ENCODE measurements at places on chromosomes 2 and 18.

GRCh38 chr2:219571311-219572236 is at the start of gene OBSL1:
Gene OBSL1, minus strand, starts transcription at chr2:219571539. Its CDS starts 307 bp downstream, at chr2:219571232.
- peak; percentile 94 for DNase-seq

- DNase-seq: peak; percentile 4
These were observed 5.6 kb upstream of the WDFY1 start for GRCh38 chr2:223950448-223951347.

DNA sequence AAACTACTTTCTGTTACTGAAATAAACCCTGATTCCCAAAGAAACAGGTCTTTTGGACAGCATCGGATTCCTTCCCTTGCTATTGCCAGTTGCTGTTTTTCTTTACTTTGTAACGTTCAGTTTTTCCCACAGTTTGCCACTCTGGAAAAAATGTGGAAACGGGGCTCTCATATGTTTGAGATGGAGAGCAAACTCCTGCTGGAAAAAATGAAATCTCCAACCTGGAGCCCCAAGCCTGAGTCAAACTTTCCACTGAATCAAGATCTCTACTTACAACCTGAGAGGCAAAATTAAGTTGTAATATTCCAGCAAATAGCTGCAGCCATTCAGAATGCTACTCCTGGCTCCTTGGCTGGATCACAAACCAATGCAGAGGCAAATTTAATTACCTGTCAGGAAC is 270.7 kb downstream of the SRBD1 start:
- DNase-seq: no peak

- DNase-seq: peak; percentile 90
These were observed at the start of gene UBXN2A for GRCh38 chr2:23939987-23940717. Gene UBXN2A, plus strand, starts transcription at chr2:23940463. Its CDS starts 17,852 bp downstream, at chr2:23958315.

GRCh38 chr2:109601783-109602182 is 12.0 kb downstream of the SEPTIN10 start:
- DNase-seq: no peak

DNA sequence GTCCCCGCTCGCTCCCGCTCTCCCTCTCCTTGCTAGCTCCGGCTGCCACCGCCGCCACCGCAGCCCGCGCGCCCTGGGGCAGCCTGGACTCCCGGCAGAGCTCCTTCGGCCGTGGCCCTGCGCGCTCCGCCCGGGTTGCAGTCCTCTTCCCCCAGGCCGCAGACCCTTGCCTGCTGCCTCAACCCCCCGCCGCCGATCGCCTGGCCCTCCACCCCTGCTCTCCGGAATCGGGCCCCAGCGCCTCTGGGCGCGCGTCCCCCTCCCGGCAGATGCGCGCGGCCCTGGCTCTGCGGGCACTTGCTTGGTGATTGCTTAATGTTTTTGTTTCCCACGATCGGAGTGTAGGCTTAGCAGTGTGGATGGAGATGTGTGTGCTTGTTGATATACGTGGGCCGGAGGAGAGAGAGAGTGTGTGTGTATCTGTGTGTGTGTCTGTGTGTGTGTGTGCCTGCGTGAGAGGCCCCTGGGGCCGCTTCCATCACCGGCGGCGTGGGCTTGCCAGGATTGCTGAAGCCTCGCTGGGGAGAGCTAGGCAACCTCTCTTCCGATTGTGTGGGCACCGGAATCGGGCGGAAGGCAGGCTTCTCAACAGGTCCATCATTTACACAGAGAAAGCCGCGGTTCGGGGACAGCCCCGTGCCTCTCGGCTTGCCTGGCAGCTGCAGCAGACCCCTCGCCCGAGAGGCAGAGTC is 877 bp downstream of the INHBB start:
- DNase-seq: no peak

- DNase-seq: peak; percentile 44
These were observed 154.2 kb upstream of the GATA6 start for GRCh38 chr18:22015156-22015555.

DNA sequence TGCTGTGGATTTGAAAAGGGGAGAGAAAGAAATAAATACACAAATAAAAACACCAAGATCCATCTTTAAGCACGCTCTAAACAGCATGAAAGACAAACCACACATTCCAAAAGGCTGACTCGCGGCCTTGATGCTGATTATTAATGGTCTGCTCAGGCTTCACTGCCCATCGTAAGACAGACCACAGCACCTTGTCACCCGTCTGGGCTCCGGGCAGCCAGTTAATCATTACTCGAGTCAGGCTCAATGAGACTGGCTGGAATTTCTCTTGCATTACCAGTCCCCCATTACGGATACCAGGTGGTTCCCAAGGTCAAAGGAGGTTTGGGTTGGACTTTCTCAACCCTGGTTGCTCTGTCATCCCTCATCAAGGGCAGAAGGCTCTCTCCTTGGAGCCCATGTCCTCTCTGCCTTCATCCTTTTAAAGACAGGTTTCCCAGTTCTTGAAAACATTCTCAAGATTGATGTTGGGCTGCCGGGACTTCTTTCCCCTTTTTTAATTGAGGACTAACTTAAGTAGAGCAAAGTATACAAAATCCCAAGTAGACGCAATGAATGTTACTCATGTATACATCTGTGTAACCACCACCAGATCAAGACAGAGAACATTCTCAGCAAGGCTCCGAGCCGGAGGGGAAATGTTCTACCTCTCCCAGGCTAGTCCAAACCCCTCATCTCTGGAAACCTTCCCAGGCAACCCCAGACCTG is 8.1 kb downstream of the SMAD7 start:
- no peak for DNase-seq

DNA sequence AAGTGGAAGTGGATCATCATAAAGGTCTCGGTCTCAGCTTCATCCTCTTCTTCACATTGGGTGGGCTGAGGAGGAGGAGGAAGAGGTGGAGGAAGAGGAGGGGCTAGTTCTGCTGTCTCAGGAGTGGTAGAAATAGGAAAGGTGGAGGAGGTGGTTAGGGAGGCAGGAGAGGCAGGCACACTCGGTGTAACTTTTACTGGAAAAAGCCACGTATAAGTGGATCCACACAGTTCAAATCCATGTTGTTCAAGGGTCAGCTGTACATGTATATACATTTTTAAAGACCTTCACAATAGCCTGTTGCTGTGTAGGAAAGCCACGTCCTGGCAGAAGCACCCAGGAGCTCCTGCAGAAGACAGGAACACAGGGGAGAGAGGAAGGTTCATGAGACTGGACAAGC is 110.3 kb upstream of the RAB12 start:
- DNase-seq: no peak

- DNase-seq: no peak
These were observed 36.4 kb downstream of the PXDN start for GRCh38 chr2:1707771-1708418.

- no peak for DNase-seq
These were observed 97.3 kb upstream of the CHAC2 start for GRCh38 chr2:53670331-53670730.

DNA sequence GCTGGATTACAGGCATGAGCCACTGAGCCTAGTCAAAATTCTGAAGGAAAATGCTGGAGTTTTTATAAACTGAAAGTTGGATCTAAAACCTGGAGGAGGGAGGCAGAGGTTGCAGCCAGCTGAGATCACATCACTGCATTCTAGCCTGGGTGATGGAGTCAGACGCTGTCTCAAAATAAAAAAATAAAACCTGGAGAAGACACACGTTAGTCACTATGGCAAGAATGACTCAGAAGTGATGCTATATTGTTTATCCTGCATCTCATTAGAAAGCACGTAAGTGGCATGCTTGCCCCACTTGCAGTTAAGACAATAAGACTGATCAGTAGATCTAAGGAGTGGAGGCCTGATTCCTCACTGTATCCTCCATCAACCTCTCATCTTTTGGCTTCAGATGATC is 106.6 kb upstream of the STON1 start:
- DNase-seq: no peak

DNA sequence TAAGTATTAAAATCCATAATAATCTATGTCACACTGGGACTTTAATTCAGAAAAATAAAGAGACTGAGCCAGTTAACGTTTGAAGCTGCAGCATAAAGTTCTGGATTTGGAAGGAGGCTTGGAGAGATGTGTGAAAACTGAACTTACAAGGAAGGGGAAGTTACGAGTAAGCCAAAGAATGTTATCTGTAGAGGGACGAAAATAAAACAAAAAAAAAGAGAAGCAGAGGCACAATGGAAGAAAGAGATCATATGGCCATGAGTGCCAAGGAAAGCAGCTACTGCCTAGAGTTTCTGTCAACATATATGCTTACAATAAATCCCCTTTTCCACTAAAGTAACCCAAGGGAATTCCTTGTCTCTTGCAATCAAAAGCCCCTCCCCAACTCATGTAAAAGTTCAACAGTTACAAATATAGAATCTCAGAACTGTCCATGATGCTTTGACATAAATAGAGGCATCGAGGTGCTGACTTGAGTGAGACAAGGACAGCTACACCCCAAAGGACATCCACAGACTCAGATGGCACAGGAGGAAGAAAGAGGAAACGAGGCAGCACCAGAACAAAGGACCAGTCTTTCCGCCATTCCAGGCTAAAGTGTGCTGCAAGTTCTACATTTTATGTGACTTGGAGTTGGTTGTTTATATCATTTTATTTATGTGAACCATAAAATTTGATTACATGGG is 16.1 kb upstream of the ARL5A start:
- DNase-seq: peak; percentile 76

- DNase-seq: no peak
These were observed 3.5 kb downstream of the NCKAP1 start for GRCh38 chr2:183034806-183035205.

GRCh38 chr2:30127016-30127893 is 19.6 kb upstream of the YPEL5 start:
- no peak for DNase-seq

GRCh38 chr2:167575276-167575675 is 672.1 kb downstream of the STK39 start:
- DNase-seq: no peak

DNA sequence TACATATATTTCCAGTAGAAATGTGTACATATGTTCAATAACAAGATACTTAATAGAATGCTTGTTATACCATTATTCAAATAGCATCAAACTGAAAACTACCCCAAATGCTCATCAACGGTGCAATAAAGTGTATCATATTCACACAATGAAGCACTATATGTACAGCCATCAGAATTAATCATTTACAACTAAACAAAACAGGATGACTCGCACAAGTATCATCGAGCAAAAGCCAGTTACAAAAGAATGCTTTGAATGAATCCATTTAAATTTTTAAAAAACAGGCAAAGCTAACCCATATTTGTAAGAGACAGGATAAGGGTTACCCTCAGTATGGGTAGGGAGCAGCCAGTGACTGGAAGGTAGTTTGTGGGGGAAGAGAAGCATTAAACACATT is 132.8 kb upstream of the PDE1A start:
- no peak for DNase-seq

GRCh38 chr2:121575800-121576199 is 45.1 kb downstream of the RNU4ATAC start:
- no peak for DNase-seq

GRCh38 chr2:134406311-134406710 is 152.4 kb downstream of the MGAT5 start:
- no peak for DNase-seq

- peak; percentile 30 for DNase-seq
These were observed 731.7 kb upstream of the REG3G start for GRCh38 chr2:78293768-78294167.

- no peak for DNase-seq
These were observed 168.1 kb downstream of the PTPRM start for GRCh38 chr18:7735196-7735595.

GRCh38 chr18:11586896-11587295 is 22.5 kb upstream of the SLC35G4 start:
- no peak for DNase-seq

DNA sequence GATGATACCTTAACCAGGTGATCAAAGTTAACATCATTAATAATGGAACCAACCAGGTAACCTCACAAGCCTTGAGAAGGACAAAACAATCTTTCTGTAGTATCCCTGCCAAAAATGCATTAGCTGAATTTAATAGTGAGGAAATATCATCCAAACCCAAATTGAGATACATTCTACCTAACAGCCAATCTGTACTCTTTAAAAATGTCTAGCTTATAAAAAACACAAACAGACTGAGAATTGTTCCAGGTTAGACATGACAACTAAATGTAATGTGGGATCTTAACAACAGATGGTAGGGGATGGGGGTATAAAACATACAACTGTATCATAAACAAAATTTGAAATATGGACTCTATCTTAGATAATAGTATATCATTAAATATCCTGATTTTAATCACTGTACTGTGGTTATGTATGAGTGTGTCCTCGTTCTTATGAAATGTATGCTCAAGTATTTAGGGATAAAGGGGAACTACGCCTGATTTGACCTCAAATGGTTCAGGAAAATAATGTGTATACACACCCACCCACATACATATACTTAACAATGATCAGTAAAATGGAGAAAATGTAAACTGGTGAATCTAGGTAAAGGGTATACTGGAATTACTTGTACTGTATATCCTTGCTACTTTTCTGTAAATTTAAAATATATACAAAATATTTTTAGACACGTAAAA is 1.7 kb downstream of the FANCL start:
- DNase-seq: peak; percentile 23

DNA sequence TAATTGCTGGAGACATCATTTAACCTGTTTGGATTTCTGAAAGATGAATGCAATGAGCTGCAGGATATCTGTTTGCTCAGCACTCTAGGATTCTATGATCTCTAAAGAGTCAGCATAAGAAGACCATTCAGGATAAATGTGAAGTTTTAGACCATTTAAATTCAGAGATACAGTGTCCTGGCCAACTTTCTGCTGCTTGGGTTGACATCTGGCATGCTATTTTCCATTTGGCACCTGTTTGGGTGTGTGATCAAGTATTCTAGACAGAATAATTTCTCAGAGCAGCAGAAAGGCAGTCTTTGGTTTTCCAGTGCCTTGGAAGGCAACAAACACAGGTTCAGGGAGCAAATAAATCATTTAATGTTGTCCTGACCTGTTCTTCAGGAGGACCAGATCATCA is 144.8 kb upstream of the NDUFV2 start:
- DNase-seq: no peak

GRCh38 chr2:54760310-54760709 is 36.8 kb downstream of the EML6 start:
- DNase-seq: no peak

GRCh38 chr2:78676921-78677696 is 348.4 kb upstream of the REG3G start:
- DNase-seq: peak; percentile 42

- no peak for DNase-seq
These were observed 107.2 kb downstream of the PID1 start for GRCh38 chr2:229163893-229164292.

DNA sequence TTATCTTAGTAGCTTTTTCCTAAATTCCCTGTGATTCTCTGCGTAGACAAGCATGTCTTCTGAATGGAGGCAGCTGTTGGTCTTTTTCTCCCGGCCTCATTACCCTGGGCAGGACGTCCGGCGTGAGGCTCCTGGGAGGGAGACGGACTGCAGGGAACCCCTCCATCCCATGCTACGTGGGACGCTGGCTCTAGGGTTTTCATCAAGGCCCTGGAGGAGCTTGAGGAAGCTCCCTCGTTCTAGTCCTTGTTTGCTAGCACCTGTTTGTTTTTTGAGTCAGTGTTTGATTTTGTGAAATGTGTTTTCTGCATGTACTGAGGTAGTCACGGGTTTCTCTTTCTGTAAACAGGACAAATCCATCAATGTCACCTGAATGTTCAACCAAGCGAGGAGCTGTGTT is 99.3 kb upstream of the TMEM18 start:
- no peak for DNase-seq

GRCh38 chr2:101794141-101794540 is 96.6 kb downstream of the MAP4K4 start:
- no peak for DNase-seq

Measured in OCI-M1 (cell line).